ENCODE measurements at places on chromosomes 12 and 14. TPM values are rescaled to one million over a fixed set of nuclear protein-coding genes. Genes with fewer than 3 reads are reported as not detected.

RPGRIP1 gene
- total RNA-seq, result not detected

IL22 gene
- total RNA-seq, result not detected

DAAM1 gene
- 32.4 TPM for total RNA-seq

LRP1-AS gene
- total RNA-seq, result not detected

PLEK2 gene
- total RNA-seq, result not detected

COCH gene
- 6.8 TPM for total RNA-seq

TSHR gene
- not detected for total RNA-seq

TMEM119 gene
- total RNA-seq, result not detected

SYNDIG1L gene
- not detected for total RNA-seq

RNASE3 gene
- total RNA-seq, result not detected

KRT77 gene
- not detected for total RNA-seq

TAS2R31 gene
- total RNA-seq, result 2.9 TPM

NCAPD2 gene
- 110 TPM for total RNA-seq

CTSG gene
- total RNA-seq, result not detected

CPNE6 gene
- total RNA-seq, result 0.13 TPM

COX8C gene
- total RNA-seq, result not detected

FAR2 gene
- total RNA-seq, result 1.2 TPM

IFNG-AS1 gene
- 1.3 TPM for total RNA-seq

RAB3IP gene
- total RNA-seq, result 22.7 TPM

NEDD1 gene
- total RNA-seq, result 28.9 TPM

CD163L1 gene
- total RNA-seq, result 0.49 TPM

GAS2L3 gene
- total RNA-seq, result 2.6 TPM

GPR65 gene
- 8.2 TPM for total RNA-seq

CIDEB gene
- total RNA-seq, result 5.1 TPM

CLEC6A gene
- total RNA-seq, result not detected

GPR84 gene
- 4.0 TPM for total RNA-seq

SDR9C7 gene
- not detected for total RNA-seq

OR4N5 gene
- total RNA-seq, result not detected

BCL2L14 gene
- 2.2 TPM for total RNA-seq

GALNT16 gene
- total RNA-seq, result 0.03 TPM

MDGA2 gene
- not detected for total RNA-seq

FGF6 gene
- total RNA-seq, result not detected

TMCC3 gene
- total RNA-seq, result 20.5 TPM

LALBA gene
- not detected for total RNA-seq

MYL2 gene
- 0.77 TPM for total RNA-seq

FBLN5 gene
- total RNA-seq, result 0.28 TPM

ELK3 gene
- total RNA-seq, result 1.2 TPM

C12orf54 gene
- 2.6 TPM for total RNA-seq

CLEC9A gene
- not detected for total RNA-seq

RTL1 gene
- not detected for total RNA-seq

All from GM12878 (cell line).